ENCODE measurements at places on chromosomes 3 and 15.

DNA sequence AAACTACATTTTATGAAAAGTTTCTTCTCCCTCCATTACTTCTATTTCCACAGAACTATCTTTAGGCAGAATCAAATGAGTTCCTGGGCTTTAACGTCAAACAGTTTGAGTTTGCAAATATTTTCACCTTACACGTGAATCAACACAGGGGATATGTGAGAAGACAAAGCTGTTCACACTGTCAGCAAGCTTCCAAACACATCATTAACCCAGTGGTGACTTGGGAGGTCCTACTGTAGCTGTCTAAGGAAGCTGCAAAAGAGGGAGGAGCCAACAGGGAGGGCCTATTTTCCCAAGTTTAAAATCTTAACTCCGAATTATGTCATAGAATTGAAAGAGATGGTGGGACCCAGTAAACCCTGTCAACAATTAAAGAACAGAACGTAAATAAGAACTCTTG is 337.8 kb upstream of the DNAJC19 start:
- no peak for DNase-seq

- DNase-seq, result no peak
Observed at GRCh38 chr15:79593119-79593869, 161.2 kb downstream of the MINAR1 start.

DNA sequence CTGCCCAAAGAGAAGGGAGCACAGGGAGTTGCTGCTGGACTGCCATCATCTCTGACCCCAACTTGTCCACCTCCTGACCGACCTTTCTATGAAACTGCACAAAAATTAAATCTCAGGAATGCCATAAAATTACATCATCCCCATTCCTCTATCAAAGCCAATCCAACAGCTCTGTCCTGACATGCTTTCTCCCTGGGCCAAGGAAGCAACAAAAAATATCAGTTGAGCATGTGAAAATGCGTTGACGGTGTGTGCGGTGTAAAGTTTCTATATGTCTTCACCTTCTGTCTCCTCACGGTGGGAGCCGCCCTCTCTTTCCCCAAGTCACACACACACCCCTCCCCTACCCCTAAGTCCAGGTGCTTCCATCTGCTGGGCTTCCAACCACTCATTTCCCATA is 3.6 kb upstream of the ZNF774 start:
- no peak for DNase-seq

DNA sequence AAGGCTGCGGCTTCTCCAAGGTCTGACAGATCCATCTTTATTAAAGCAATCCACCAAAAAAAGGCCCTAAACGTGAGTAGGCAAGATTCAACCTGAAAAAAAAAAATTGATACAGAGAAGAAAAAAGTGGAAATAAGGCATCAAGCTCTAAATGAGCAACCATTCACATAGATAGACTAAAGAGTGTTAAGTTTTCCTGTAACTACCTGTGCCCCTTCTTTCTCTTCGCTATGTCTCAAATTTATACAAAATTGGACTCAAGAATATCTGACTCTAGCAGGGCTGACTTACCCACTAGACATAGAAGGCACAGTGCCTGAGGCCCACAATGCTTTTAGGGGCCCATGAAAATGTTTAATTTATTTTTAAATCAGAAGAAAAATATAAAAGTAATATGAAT is at the start of gene MYH15:
TSS of gene MYH15 (minus strand) at position 101 of the 400 bp plus-strand sequence. CDS start at position 35, 66 bp downstream.
- DNase-seq, result no peak

GRCh38 chr3:6260551-6261191 is 600.2 kb upstream of the GRM7 start:
- DNase-seq, result no peak

DNA sequence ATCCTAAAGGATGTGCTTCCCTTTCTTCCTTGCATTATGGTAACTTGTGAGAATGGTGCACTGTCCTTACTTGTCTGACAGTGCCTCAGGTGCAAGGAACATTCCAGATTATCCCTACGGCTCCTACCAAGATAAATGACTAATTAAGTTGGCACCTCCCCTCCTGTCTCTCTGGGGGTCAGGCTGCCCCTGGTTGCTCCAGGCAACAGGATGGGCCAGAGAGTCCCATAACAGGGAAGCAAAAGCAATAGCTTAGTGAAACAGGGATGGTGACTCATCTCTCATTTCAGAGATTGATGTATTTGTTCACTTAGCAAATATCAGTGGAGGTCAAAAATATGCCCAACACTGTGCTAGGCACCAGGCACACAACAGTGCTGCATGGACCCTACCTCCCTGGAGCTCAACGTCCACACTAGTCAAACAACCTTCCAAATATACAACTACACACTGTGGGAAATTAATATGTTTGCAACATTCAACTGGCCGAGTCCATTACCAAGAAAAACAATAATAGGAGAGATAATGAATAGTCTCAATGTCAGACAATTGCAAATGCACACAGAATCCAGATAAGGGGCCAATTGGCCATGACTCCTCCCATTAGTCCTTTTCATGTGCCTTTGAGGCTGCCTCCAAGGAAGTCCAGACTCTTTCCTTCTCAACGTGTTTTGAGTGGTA is 249.0 kb downstream of the TLE3 start:
- no peak for DNase-seq

DNA sequence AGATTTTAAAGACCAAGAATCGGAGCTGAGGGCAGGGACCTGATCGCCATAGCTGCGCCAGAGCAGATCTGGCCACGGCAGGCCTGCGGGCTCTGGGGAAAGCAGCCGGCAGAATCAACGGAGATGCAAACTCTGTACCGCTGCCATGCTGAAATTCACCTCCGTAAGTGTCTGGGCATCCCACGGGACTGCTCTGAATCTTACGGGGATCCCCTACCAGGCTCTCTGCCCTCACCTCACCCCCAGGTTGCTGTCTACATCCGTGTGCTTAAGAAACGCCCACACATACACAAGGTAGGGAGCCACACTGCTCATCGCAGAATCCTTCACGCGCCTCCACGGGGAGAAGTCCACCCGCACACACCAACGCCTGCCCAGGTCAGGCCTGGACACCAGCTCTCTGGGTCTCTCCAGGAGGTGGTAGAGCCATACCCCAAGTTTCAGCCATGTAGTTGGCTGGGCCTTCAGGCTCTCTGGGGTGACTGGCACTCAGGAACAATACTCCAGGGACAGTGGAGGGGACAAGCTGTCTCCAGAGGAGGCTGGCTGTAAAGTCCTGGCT is 33.5 kb downstream of the FAM174B start:
- DNase-seq, result no peak

- no peak for DNase-seq
Observed at GRCh38 chr3:64410226-64410625, 185.0 kb upstream of the PRICKLE2 start.

DNA sequence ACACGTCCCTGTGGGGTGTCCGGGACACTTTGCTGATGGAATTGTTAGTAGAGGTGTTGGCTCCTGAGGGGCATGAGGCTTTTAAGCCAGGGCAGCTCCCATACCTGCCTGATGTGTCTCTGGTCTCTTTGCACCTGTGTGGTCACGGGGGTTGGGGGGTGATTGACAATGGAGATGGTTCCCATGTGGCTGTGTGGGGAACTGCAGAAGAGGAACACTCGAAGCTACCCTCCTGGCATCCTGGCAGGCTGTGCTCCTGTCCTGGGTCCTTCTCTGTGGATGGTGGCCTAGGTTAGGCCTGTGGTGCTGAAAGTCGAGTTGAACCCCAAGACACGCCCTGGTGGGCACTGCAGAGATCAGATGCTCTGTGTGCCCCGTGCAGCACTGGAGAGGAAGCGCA is 73.4 kb downstream of the HMCES start:
- no peak for DNase-seq

DNA sequence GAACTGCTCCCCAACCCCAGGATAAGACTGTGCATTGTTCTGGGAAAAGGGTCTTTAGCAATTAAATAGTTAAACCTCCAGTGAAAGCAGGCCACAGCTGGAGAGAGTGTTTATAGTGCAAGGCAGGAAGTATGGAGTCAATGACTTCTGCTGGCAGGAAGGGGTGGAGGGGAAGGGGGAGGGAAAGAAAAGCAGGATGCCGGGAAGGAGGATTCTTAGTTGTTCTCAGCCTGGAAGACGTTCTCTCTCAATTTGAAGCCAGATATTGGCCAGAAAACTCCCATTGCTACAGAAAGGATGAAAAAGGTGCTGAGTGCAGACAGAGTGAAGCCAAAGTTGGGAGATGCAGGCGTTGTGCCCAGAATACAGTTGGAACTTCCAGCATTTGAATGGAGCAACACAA is 35.7 kb upstream of the ACTL6A start:
- DNase-seq, result no peak

DNA sequence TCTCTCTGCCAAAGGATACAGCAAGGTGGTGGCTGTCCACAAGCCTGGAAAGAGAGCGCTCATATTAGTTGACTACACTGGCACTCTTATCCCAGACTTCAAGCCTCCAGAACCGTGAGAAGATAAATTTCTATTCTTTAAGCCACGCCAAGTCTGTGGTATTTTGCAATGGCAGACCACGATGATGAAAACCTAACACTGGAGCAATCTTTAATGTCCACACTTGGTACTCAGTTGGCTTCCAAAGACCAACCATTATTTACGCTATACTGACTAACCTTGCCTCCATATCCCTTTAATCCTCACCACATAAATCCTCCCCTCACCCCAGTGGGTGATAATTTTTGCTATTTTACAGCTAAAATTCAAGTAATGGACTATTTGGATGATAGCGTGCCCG is 16.9 kb upstream of the LACTB start:
- DNase-seq, result no peak

- DNase-seq, result no peak
Observed at GRCh38 chr15:90638963-90639362, 78.2 kb upstream of the BLM start.

GRCh38 chr15:45091161-45091560 is 22.8 kb downstream of the DUOX2 start:
- no peak for DNase-seq

DNA sequence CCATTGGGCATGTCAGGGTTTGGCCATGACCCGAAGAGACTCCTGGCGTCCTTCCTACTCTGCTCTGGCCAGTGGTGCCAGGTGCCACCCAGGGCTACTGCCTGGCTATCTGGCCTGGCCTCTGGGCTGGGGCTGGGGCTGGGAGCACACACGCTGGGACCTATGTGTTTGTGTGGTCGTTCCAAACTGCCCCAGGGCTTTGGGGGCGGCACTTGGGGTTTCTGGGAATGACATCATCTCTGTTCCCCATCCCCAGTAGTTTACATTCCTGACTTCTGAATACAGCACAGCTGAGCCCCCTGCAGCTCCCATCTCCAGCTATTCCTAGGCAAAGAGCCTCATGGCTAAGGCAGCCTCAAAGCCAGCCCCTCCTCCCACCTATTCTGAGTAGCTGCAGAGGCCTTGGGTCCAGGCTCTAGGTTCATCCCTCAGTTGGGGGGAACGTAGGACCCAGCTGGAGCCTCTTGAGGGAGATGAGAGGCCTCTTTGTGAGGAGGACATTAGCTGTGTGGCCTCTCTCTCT is 24.3 kb downstream of the PLEKHO2 start:
- DNase-seq, result no peak

- DNase-seq, result no peak
Observed at GRCh38 chr3:108830991-108831614, 8.5 kb downstream of the TRAT1 start.

GRCh38 chr3:56467801-56468183 is 475 bp downstream of the ERC2 start:
- no peak for DNase-seq

DNA sequence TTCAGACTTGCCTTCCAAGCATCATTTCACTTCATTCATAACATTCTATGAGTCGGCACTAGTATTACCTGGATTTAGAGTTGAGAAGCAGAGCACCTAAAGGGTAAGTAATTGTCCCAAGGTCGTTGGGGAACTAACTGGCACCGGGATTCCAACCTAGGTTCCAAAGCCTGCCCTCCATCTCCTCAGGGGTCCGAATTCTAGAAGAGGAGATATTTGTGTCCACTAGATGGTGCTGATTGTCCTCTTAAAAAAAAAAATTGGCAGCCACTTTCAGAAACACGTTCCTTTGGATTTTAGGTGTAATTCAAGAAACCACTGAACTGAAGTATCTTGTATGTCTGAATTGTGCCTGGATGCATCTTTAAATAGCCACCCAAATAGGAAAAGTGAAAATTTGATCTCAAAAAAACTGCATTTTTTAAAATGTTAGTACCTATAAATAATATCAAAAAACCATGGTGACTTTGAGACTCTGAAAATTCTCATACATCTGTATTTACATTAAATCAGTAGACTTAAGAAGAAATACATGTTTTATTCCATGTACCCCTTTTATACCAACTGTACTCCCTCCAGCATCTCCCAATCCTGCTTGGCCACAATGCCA is 3.9 kb upstream of the FSIP1 start:
- DNase-seq, result no peak

DNA sequence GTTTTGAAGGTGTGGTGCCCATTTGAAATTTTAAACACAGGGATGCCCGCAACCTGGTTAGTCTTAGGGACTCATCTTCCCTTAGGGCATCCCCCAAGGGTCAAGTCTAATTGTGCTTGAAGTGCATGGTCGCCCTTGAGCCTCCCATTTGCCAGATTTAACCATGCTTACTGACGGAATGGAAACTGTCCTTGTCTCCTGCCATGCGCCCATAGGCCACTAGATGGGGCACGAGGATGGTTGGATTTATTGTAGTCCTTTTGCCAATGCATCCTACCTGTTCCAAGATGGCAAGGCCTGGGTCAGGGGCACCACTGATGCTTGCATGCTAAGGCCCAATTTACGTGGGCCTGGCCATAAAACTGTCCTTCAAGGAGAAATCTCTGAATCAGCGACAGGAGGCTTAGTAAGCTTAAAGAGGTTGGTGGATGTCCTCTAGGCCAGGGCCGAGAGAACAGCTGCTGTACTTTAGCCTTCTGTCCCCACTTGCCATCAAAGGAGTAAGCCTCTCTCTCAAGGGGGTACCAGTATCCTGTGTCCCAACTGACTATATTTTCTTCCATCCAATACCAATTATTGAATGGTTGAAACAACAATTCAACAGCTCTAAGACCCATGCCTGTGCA is 355.4 kb downstream of the OTOL1 start:
- no peak for DNase-seq

DNA sequence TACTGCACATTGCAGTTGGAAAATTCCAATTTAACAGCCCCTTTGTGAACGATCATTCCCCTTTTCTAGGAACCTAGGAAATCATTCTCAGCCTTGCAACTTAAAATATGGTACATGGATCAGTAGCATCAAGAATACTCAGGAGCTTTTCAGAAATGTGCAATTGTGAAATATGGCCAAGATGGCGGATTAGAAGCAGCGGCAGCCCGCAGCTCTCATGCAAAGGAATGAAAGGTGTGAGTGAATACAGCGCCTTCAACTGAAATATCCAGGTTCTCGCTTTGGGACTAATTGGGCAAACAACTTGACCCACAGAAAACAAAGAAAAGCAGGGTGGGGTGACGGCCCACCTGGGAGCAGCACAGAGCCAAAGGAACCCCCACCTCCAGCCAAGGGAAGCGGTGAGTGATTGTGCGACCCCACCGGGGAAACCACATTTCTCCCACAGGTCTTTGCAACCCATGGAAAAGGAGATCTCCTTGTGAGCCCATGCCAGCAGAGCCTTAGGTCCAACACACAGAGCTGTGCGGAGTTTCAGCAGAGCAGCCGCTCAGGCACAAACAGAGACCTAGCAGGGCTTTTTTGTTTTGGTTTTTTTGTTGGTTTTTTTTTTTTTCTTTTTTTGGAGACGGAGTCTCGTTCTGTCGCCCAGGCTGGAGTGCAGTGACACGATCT is 7.6 kb upstream of the AVEN start:
- DNase-seq, result no peak

GRCh38 chr3:30553641-30554316 is 52.6 kb upstream of the TGFBR2 start:
- DNase-seq, result no peak

Measured in T-helper 9 cell (primary cell).